ENCODE measurements at places on chromosomes 6 and 20.

DNA sequence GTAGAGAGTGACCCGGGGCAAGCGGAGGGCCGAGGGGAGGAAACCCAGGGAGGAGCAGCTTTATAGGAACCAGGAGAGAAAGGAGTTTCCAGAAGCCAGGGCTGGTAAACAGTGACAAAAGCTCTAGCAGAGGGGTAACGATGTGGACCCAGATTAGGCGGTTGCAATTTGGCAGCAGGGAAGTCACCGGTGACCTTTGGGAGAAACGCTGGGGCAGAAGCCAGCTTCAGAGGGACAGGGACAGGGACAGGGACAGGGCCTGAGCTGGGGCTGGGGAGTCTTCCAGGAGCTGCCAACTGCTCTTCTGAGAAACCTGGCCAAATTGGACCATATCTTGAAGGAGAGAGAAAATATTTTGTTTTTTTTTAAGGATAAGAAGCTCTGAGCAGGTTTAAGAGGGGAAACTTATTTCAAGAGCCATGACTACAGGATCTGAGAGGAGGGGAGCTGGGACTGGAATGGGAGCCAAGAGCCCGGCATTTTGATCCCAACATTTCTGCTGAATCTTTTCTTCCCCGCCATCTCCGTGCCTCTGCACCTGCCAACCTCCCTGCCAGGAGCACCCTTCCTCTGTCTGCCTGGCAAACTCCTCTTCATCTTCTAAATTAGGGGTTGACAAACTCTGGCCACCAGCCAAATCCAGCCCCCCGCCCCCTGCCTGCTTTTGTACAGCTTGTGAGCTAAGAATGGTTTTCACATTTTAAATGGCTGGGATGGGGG, 22.6 kb upstream of the PREX1 start:
- no peak for DNase-seq

- DNase-seq: no peak
Measured at GRCh38 chr6:117346142-117346930, 79.4 kb downstream of the ROS1 start.

- no peak for DNase-seq
Measured at GRCh38 chr6:131937226-131937625, 13.9 kb downstream of the CCN2 start.

DNA sequence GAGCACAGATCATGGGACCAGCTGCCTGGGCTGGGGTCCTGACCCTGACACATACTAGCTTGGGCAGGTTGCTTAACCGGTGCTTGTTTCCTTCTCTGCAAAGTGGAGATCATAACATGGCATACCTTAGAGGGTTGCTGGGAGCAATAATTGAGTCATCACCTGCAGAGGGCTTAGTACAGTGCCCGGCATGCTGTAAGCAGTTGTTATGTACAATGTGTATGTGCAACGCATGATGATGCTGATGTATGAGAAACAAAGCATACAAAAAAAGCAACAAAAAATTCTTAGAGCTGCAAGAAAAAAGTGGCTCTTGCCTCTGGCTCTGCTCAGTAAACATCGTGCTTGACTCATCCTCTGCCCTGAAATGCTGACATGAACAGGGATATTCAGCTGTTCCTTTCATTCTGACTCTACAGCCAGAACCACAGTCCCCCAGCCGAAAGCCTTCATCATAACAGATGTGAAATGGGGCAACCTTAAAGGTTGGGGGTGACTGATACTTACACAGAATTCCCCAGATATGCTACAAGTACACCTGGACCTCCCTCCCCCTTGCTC, 91.7 kb downstream of the CLIC5 start:
- DNase-seq: no peak

GRCh38 chr6:157747370-157747769, 75.7 kb upstream of the SNX9 start:
- no peak for DNase-seq

DNA sequence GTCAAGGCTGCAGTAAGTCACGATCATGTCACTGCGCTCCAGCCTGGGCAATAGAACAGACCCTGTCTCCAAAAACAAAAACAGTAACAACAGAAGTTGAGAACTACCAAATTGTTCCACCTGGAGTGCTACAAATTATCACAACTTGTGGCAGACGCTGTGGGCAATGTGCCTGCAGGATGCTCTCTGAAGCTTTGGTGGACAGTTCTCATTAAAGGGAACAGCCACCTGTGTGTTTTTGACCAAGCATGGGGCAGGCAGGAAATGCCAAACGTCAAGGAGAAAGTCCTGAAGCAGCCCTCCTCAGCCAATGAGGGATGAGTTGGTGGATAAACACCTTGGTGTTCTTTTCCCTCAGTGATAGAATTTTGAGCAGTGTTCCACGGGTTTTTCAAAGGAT, 15.8 kb downstream of the COX4I2 start:
- DNase-seq: no peak

- no peak for DNase-seq
Measured at GRCh38 chr6:158512809-158513208, 47.1 kb upstream of the TMEM181 start.
